ENCODE measurements at places on chromosomes 12 and 14.

DNA sequence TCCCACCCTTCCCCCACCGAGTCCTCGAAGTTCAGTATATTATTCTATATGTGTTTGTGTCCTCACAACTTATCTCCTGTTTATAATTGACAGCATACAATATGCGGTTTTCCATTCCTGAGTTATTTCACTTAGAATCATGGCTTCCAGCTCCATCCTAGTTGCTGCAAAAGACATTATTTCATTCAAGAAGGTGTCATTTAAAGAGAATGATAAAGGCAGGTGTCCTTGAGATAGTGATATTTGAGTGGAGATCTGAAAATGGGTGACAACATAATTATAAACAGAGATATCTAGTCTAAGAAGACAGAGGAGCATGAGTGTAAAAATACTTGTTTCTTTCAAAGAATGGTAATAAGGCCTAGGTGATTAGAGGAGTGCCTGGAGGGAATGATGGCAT is 876.8 kb downstream of the SLC6A15 start:
- DNase-seq, result no peak

DNA sequence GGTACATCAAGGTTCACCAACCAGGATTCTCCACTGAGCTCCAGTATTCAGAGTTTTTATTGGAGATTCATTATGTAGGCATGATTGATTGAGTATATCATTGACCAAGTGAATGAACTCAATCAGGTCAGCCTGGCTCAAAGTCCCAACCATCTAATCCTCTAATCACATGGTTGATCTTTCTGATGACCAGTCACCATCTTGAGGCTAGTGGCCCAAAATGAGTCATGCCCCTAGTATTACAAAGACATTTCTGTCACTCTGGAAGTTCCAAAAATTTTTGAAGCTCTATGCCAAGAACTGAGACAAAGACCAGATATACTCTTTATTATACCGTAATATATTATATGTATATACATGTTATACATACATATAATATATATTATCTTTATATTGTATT is 75.9 kb upstream of the ATF7IP start:
- no peak for DNase-seq

DNA sequence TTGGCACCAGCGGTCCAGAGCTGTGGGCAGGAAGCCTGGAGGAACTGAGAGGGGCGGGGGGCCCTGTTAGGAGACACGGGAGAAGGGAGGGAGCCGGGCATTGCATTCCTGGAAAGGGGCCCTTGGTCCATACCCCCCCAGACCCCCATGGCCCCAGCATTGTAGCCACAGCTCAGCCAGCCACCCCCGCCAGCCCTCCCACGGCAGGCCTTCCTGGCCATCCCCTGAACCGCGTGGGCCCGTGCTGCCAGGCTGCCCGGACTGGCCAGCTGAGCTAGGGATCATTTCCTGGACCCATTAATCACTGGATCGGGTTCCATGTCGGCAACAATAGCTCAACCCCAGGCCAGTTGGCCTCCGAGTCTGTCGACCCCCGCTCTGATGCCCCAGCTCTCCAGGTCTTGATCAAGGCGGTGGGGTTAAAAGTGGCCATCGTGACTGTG is 39.8 kb upstream of the DIO3 start:
- no peak for DNase-seq

GRCh38 chr14:52551696-52552062 is 626 bp downstream of the TXNDC16 start:
- DNase-seq, result peak; percentile 65

DNA sequence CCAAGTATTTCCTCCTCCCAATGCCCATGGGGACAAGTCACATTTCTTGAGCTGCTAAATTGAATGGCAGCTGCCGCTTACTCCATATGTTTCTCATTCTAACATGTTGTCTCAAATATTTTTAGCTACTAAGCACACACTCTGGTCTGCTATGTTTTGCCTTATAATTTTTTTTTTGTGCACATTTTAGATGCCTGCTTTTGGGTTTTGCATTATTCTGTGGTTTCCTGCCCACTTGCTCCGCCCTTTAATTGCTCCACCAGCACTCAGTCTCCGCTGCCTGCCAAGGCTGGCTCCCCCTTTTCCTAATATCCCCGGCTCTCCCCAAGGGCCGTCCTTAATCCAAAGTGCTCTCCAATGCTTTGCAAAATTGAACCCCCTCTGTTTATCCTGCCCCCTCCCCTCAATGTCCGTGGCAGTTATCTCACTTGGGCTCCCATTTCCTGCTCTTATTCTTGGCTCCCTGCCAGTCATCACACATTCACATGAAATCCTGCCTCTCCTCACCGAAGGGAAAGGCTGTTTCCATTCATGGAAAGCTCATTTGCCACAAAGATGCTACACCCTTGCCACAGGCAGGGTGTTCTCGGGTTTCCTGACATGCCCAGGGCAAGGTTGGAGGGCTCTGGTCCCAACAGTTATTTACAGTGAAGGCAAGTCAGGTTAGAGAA is 79.4 kb downstream of the C12orf75 start:
- DNase-seq, result peak; percentile 14

DNA sequence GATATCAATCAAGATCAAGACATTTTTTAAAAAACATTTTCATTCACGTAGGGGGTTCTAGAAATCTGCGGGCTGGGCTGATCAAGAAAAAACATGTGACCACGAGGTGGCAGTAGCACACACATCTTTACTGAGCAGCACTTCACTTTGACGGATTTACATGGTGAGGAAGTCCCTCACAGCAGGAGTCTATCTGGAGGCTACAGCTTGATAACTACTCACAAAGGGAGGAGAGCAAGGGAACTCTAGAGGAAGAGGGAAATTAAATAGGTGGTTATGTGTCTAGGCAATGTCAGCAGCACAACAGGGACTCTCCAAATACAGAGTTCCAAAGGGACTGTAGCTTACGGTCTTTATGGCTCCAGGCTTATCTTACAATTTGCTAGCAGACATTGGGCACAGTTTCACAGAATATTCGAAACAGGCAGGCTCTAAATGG is 248.1 kb downstream of the DPY19L2 start:
- DNase-seq, result peak; percentile 92

GRCh38 chr12:131028587-131029338 is 75.1 kb downstream of the ADGRD1 start:
- no peak for DNase-seq

DNA sequence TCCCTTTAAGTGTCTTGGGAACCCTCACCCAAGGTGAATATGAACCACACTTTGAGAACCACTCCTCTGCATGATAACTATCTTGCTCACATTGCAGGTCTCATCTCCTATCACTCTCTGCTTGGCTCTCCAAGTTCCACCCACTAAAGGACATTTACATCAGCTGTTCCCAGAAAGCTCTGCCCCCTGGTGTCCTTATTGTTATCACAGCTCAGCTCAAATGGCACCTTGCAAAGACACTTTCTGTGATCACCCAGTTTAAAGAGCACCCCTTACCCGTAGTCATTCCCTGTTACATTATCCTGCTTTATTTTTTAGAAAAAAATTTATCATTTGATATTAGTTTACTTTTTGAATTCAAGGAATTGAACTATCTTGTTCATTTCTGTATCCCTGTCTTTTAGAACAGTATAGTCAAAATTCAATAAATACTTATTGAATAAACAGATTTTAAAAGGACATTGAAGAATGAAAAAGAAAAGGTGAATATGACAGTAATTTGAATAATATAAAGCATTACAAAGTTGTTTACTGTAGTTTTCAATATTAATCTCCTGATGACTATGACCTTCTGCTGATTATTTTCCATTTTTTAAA is 20.5 kb upstream of the GUCY2C start:
- peak; percentile 59 for DNase-seq

DNA sequence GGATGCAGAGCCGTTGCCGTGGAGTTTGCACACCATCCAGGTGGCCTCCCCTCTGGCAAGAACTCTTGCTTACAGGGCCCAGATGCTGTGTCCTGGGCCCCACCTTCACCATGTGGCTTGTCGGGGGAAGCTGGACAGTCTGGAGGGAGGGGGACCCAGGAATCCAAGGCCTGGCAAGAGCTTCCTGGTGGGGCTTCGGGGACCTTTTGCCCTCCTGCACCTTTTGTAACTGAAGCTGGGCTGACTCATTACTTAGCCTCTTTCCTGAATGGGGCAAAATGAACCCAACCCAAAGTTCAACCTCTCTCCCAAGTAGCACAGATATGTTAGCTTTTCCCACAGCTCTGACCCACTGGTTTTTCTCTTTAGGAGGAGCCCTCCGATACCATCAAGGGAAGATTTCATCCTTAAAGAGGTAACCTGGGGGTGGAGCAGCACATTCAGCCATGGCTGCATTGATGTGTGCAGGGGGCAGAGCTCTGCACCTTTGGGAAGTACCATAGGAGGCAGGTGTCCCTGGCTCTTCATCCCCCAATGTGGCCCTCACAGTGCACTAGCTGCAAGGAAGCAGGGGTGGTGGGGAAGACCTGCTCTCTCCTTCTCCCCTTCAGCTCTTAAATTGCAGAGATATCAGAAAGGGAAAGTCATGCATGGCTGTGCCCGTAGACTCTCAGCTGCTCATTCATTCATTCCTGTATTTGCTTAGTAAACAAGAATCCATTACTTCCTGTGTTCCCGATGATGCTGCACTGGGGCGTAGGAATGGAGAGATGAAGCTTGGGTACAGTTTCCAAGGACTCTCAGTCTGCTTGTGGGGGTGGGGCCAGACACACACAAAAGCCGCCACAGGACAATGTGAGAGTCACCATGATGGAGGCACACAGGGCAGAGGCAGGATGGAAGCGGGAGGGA is 13.0 kb downstream of the MVK start:
- no peak for DNase-seq

DNA sequence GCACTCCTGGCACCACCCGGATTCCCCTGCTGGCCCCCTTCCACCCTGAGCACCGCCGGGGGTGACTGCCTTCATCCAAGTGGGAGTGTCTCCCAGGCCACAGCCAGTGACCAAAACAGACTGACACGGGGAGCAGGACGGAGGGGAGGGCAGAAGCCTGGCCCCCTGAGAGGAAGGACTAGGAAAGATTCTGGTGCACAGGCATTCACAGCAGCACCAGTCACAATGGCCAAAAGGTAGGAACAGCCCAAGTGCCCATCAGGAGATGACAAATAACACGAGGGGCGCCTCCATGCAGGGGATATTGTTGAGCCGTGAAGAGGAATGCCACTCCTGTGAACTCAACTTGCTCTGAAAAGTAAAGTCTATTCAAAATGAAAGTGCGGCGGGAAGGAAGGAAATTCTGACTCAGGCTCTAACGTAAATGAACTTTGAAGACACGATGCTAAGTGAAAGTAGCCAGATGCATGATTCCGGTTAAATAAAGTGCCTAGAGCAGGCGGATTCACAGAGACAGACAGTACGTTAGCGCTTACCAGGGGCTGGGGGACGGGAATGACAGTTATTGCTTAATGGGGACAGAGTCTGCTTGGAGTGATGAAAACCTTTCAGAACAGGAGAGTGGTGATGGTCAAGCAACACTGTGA is 146.1 kb upstream of the NCOR2 start:
- DNase-seq, result peak; percentile 87

GRCh38 chr14:104558231-104559027 is 21.1 kb upstream of the C14orf180 start:
- no peak for DNase-seq

DNA sequence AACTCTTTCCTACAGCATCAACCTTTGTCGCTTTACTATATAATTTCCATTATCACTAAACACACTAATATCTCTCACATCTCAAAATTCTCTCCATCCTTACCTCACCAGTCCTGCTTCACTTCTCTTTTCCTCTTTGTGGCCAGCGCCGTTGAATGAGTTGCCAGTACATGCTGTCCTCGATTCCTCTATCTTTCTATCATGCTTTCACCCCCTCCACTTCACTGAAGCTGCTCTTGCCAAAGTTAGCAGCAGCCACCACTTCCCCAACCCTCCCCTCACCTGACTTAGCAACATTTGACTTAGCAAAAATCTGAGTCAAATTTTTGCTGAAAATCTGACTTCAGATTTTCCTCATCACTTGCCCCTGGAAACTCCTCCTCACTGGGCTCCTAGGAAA is 210.4 kb downstream of the ANO6 start:
- DNase-seq, result no peak

- DNase-seq, result no peak
These were observed 547 bp downstream of the CNTN1 start for GRCh38 chr12:40692765-40693206.

GRCh38 chr12:95857156-95857555 is 1.6 kb upstream of the SNRPF start:
- DNase-seq, result no peak

DNA sequence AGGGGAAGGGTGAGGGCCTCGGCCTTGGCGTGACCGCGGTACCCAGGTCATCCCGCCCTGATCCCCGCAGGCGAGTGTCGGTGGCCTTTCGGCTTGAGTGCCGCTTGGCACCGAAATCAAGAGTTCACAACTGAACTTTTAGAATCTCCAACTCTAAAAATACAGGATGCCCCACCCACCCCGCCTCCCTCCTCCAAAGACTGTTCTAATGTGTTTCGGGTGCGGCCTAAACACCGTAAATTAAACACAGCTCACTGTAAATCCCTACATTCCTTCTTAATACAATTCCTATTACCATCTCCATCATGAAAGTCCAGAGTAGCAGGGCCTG is 11.4 kb downstream of the SCNN1A start:
- DNase-seq, result no peak

All from NB4 (cell line).